ENCODE measurements at places on chromosomes 5 and 9. TPM values are rescaled to one million over a fixed set of nuclear protein-coding genes. Genes with fewer than 3 reads are reported as not detected.

- DNase-seq: no peak
Observed at GRCh38 chr9:75233011-75233410, 144.7 kb downstream of the OSTF1 start.

The CDH9 gene
- polyA plus RNA-seq: not detected

The PCDHGA7 gene
- polyA plus RNA-seq: not detected

The SEC24A gene
- 5.6 TPM for polyA plus RNA-seq

The ADRA1B gene
- not detected for polyA plus RNA-seq

GRCh38 chr9:15512204-15512603 lies 1.4 kb upstream of the PSIP1 start:
- DNase-seq: no peak

DNA sequence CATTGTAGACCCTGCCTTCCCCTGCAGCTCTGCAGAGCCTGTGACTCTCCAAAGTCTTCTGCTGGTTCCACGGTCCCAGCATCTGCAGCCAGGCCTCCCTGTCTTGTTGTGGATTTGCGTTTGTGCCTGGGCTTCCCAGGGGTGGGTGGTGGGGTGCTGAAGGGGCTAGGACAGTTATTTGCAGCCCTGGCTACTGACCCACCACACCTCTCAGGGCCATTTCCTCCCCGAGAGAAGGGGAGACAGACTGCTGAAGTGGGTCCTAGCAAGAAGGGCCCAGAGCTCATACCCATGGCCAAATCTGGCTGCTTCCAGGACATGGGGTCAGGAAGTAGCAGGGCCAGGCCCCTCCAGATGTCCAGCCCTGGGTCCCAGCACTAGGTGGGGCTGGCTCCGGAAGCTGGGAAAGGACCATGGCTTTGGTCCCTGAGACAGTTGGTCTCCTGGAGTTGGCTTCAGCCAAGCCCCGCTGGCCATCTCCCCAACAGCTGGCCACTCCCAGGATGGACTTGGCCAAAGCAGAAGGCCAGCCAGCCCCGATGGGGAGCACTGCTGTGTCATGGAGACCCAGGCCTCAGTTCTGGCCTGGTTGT lies 26.3 kb downstream of the GSN start:
- DNase-seq: no peak

DNA sequence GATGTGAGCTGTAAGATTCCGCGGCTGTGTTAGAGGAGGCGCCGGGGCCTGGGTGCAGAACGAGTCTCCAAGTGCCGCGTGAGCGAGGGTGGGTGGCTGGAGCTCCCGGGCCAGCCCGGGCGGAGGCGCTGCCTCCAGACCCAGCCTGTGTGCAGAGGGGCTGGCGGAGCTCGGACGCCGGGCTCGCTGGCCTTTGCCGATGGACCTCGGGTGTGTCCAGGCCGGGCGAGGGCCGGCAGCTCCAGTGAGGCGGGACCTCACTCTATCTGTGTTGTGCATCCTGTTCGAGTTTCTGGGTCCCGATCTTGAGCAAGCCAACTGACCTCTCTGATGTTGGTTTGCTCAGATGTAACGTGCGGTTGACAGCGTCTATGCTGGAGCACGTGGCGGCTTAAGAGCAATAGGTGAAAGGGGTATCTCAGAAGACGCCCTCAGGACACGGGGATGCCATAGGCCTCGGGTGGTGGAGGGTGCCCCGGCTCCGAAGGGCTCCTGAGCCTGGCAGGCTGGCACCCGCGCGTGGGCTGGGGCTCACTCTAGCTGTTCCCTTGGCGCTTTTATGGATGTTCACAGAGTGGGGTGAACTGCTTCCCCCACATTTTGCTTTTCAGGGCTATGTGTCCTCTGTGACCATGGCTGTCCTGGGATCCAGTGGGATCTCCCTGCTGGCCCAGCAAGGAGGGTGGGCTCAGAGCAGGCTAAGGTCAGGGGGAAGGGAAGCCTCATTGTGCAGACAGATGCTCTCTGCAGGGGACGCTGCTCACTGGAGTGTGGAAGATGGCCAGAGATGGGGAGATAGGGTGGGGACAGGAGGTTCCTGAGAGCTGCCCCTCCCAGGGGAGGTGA lies 69.8 kb downstream of the MRPL36 start:
- no peak for DNase-seq

DNA sequence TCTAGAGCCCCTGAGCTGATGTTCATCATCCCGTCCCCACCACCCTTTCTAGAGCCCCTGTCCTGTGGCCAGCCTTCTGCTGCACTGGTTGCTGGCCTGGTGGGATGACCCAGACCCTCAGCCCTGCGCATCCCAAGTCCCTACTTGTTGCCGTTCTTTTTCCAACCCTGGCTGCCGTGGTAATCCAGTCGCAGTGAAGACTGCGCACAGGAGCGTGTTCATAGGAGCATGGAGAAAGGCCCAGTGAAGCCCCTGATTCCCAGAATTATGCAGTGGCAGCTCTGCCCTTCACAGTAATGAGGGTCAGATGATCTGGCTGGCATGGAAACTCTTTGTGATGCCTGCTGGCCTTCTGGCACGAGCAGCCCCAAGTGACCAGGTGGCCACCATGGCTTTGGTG lies 183.3 kb downstream of the CACNA1B start:
- DNase-seq: no peak

- DNase-seq: no peak
Observed at GRCh38 chr9:92729735-92730155, 34.9 kb downstream of the BICD2 start.

The ASPN gene
- polyA plus RNA-seq: not detected

The HBEGF gene
- polyA plus RNA-seq: not detected

The TIMD4 gene
- polyA plus RNA-seq: 1.6 TPM

The HMMR gene
- polyA plus RNA-seq: not detected

The ECM2 gene
- polyA plus RNA-seq: not detected

GRCh38 chr5:110784901-110785300 lies 46.1 kb downstream of the SLC25A46 start:
- DNase-seq: no peak

DNA sequence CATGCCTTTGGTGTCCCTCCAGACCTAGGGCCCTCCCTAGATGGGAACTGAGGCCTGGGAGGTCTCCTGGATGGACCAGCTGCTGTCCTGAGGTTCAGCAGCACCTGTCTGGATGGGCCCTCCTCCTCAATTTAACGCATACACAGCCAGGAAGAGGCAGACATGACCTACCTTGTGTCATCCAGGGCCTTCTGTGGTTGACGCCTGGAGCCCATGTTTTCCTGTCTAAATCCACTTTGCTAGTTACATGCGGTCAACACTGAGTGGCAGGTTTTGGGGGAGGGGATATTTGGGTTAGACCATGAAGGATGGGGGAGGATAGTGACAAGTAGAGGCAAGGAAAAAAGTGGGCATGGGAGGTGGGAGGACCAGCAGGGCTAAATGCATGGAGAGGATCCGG lies 3.1 kb upstream of the STC2 start:
- DNase-seq: no peak

The WNK2 gene
- not detected for polyA plus RNA-seq

- DNase-seq: no peak
Observed at GRCh38 chr9:135131488-135131887, 44.0 kb downstream of the OLFM1 start.

The C1QTNF3 gene
- 0.32 TPM for polyA plus RNA-seq

The TSLP gene
- not detected for polyA plus RNA-seq

The CAMK4 gene
- 188 TPM for polyA plus RNA-seq

DNA sequence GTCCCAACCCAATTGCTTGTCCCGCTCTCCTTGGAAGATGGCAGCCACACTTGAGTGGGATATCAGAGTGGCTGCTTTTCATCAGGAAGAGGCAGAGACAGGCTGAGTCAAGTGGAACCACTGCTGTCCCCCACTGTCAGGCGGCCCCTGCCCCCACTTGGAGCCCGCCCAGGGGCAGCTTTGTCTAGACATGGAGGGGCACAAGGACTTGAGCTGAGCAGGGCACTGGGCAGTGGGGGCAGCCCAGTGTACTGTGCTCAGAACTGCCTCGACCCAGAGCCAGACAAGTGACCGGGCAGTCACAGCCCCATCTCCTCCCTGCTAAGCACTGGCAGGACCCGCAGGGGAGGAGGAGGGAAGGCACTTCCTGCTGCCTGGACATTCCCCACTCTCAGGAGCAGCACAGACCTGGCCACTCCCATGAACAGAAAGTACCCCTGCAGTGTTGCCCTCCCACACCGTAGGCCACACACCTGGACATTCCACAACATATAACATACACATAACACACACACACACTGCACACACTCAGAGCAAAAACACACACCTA lies 91.0 kb downstream of the MRPL36 start:
- no peak for DNase-seq

The CARTPT gene
- polyA plus RNA-seq: not detected

- no peak for DNase-seq
Observed at GRCh38 chr5:73544429-73545402, 20.7 kb downstream of the ANKRA2 start.

The IFNB1 gene
- polyA plus RNA-seq: not detected

GRCh38 chr9:3528451-3528850 lies 2.6 kb upstream of the RFX3 start:
- DNase-seq: peak; percentile 46

The PCDHA9 gene
- polyA plus RNA-seq: not detected

The RECK gene
- 23.7 TPM for polyA plus RNA-seq

DNA sequence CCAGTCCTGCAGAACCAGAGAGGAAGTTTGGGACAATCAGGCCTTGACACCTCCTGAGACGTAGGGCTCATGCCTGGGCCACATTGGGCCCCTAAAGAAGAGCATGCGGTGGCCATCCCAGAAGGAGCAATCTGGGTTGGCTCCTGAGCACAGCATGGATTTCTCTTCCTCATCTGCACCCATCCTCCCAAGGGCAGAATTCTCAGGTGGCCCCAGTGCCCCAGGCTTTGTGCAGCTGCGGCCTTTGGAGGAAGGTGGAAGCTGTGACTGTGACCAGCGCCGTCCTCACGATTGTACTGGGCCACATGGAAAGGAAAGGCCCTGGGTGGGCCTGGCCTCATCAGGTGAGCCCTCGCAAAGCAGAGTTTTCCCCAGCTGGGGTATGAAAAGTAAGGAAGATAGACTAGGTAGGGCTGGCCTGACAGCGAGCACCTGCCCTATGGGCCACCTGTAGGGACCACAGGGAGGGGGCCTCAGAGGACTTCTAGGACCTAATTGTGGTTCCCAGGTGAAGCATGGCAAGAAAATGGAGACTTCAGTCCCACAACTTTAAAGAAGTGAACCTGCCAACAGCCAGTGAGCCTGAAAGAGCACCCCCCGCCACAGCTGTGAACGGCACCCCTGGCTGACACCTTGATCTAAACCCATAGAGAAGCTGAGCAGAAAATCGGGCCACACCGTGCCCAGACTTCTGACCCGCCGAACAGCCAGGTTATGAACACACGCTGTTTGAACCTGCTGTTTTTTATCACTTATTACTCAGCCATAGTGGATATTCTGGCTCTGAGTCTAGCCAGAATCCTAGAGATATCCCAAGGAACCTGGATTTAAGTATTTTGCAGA lies 164.1 kb downstream of the IRX2 start:
- DNase-seq: no peak

The OR1J2 gene
- polyA plus RNA-seq: not detected

DNA sequence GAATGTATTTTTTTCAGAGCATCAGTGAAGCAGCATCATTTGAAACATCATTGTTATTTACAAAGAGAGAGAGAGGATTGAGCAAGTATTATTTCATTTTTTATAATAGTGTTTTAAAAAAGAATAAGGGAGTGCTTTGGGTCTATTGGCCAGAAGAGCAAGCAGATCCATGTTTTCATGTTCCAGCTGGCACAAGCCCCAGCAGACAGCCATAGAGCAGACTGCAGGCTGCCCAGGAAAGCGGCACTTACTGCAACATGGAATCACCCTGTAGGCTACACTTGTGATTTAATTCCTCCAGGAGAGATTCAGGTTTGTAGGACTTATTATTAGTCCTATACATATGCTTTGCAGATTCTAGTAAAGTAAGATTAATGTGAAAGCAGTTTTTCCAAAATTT lies 407.0 kb upstream of the GRAMD2B start:
- no peak for DNase-seq

The WNT8A gene
- not detected for polyA plus RNA-seq

The PCDHA12 gene
- not detected for polyA plus RNA-seq

- no peak for DNase-seq
Observed at GRCh38 chr9:129289131-129289731, 111.2 kb upstream of the IER5L start.

The SOX30 gene
- 0.25 TPM for polyA plus RNA-seq

DNA sequence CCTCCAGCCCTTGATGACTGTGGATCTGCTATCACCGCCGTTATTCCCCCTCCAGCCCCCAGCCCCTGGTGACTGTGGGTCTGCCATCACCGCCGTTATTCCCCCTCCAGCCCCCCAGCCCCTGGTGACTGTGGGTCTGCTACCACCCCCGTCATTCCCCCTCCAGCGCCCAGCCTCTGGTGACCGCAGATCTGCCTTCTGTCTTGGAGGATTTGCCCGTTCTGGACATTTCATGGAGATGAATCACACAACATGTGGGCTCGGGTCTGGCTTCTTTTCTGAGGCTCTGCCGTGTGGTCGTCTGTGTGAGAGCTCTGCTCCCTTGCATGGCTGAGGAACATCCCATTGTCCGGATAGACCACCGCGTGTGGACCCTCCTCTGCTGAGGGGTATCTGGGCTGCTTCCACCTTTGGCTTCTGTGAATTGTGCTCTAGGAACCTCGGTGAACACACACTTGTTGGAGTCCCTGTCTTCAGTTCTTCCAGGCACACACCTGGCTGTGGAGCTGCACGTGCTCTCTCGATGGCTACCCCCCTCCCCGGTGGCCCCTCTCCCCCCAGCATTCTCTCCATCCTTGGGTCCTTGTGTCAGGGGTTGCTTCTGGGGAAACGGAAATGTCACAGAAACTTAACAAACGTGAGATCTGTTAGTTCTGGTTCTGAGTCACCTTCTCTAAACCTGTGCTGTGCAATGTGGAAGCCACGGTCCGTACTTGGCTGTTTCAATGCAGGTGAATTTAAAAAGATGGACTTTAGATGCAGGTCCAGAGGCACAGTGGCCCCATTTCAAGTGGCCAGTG lies 105.3 kb upstream of the COL5A1 start:
- no peak for DNase-seq

GRCh38 chr5:67059744-67060490 lies 136.7 kb downstream of the CD180 start:
- DNase-seq: no peak

GRCh38 chr5:79795764-79796398 lies 106.2 kb downstream of the CMYA5 start:
- DNase-seq: no peak

GRCh38 chr5:110371725-110372041 lies 354.8 kb downstream of the TMEM232 start:
- DNase-seq: no peak

GRCh38 chr9:122133263-122133983 lies 26.2 kb downstream of the NDUFA8 start:
- no peak for DNase-seq

GRCh38 chr9:91118704-91119025 lies 243.1 kb downstream of the AUH start:
- no peak for DNase-seq

- DNase-seq: no peak
Observed at GRCh38 chr5:31625394-31625793, 13.5 kb upstream of the PDZD2 start.

The CCL27 gene
- polyA plus RNA-seq: not detected

GRCh38 chr9:26800322-26800721 lies 92.3 kb downstream of the CAAP1 start:
- no peak for DNase-seq

- no peak for DNase-seq
Observed at GRCh38 chr5:15004506-15004905, 132.9 kb upstream of the ANKH start.
